ENCODE measurements at places on chromosomes 12 and 14.

DNA sequence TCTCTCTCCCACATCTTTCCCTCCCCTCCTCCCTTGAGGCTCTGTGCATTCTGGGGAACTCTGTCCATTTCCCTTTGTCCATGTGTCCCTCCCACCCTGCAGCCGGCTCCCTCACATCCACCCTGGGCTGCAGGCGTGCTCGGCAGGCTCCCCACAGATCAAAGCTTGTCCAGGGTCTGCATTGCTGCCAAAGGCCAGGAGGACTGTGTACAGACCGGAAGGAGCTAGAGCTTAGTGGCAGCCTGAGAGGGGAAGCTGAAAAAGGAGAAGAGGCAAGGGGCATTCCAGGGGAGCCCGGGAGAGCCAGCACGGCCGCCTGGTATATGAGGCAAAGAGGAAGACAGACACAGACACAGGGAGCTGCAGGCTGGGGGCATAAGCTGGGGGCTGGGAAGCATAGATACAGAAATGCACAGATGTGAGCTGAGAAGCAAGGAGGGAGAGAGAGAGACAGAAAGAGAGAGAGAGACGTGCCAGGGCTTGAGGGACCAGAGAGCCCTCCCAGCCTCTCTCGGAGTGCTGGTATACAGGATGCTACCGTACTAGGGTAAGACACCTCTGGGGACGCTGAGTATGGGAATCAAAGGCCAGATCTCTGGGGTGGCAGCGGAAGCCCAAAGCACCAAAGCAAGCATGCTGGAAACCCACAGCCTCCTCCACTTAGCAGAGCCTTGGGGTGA, 3.3 kb downstream of the CD4 start:
- DNase-seq, result no peak

DNA sequence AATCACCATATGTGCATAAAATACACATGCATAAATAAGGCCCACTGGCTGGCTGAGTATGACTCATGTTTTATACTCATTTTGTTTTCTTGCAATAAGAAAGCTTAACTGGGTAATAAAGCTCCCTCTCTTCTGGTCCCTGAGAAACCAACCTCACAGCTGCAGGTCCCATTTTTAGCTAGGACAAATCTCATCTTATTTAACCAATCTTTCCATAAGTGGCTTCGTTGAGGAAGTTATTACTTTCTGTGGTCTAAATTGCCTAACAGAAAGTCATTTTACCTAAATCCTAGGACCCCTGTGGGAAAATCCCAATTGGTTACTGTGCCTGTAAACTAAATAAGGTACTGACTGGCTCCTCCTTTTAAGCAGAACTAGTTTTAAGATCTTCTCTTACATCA, 232.8 kb upstream of the FBXO33 start:
- DNase-seq, result no peak

DNA sequence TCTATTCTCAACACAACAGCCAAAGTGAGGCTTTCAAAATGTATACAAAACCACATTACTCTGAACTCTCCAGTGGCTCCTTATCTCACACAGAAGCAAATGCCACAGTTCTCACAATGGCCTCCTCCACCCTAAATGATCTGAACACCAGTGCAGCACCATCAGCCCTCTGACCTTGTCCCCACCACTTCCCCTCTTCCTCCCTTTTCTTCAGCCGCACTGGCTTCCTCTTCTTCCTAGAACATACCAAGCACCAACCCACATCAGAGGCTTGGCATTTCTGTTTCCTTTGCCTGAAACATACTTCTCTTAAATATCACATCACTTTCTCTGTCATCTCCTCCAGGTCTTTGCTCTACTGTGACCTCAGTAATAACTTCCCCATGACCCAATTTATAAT, 66.3 kb downstream of the GPR135 start:
- no peak for DNase-seq

- DNase-seq, result no peak
Observed at GRCh38 chr14:71290960-71291466, 383.8 kb downstream of the PCNX1 start.

DNA sequence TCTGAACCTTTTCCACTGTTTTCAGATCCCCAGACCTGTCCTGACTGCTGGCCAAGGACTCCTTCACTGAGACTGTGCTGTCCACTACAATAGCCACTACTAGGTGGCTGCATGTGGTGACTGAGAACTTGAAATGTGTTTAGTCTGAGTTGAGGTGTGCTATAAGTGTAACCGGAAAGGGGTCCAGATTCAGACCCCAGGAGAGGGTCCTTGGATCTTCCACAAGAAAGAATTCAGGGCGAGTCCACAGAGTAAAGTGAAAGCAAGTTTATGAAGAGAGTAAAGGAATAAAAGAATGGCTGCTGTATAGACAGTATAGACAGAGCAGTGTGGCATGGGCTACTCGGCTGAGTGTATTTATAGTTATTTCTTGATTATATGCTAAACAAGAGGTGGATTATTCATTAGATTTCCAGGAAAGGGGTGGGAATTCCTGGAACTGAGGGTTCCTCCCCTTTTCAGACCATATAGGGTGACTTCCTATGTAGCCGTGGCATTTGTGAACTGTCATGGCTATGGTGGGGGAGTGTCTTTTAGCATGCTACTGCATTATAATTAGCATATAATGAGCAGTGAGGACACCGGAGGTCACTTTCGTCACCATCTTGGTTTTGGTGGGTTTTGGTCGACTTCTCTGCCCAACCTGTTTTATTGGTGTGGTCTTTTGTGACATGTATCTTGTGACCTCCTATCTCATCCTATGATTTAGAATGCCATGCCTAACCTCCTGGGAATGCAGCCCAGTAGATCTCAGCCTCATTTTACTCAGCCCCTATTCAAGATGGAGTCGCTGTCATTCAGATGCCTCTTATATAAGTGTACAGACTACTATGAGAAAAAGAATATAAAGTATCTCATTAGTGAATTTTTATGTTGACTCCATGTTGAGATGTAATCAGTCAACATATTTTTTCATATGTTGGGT, 70.0 kb upstream of the SRSF5 start:
- DNase-seq, result no peak

DNA sequence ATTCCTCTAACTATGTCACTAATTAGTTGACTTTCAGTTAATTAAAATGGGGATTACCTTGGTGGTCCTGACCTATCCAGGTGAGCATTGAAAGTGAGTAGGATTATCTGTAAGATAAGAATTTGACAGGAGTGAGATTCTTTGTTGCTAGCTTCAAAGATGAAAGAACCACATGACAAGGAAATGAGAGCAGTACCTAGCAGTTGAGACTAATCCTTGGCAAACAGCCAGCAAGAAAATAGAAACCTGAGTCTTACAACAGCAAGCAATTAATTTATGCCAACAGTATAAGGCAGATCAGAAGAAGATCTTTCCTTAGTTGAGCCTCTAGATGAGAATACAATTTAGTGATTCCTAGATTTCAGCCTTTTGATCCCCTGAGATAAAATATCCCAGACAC, 1058.4 kb downstream of the LRFN5 start:
- DNase-seq, result no peak

GRCh38 chr12:91388573-91388972, 206.0 kb upstream of the DCN start:
- no peak for DNase-seq

GRCh38 chr14:105430565-105430964, 10.9 kb downstream of the MTA1 start:
- no peak for DNase-seq

DNA sequence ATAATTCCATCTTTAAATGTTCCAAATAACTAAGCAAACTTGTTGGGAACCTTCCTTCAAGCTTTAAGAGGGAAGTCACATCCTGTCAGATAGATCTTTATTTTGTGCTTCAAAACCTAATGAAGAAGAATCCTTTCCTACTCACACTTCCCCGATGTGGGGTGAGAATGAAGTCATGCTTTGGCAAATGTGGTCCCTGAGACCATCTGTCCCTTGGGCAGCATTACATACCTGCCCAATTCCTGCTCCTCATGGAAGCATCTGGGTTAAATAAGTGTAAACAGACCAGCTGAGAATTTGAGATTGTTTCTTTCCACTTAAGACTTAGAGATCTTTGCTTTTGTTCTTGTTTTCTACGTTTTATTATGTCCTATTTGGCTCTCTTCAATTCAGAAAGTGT, 606.0 kb upstream of the TMEM132C start:
- DNase-seq, result no peak

- no peak for DNase-seq
Observed at GRCh38 chr14:99117671-99118045, 154.3 kb downstream of the BCL11B start.

DNA sequence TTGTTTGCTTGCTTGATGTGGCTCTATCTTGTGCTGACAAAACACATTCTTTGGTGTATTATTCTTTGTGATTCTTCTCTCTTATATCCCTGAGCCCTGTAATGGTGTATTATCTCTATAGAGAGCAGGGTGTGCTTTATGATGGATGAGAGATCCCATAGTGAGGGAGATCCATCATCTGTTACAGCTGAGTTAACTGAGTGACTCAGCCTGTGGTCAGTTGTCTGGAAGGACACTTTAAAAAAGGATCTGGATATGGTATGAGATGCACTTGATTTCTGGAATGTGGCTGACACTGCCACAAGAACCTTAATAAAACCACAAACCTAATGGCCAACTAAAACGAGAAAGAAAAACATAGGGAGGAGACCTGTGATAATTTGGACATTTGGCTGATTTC, 461.4 kb upstream of the SYT1 start:
- no peak for DNase-seq

GRCh38 chr12:25792031-25792430, 166.5 kb upstream of the RASSF8 start:
- no peak for DNase-seq

DNA sequence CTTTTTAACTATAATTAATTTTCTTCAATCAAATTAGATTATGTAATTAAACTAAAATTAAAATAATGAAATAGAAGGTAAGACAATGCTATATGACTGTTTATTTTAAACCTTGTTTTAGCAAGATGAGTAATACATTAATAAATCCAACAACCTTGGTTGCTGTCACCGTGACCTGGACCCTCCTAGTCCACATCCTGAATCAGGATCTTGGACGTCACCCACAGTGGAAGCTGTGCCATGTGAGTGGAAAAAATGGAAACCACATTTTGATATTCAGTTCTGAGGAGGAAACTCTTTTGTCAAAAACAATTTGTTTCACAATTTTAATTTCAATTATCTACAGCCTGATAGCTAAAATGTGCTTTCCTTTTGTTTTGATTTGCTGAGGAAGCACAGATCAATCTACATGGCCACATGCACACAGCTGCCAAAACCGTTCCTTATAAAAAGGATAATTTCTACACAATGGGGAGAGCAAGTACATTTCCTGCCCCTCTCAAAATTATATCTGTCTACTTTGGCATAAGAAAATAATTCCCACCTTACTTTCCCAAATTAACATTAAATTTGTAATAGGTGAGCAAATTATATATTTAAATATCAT, 255.5 kb downstream of the RASSF9 start:
- no peak for DNase-seq

GRCh38 chr12:12686925-12687324, 9.1 kb downstream of the GPR19 start:
- no peak for DNase-seq

- no peak for DNase-seq
Observed at GRCh38 chr14:100402631-100403030, 79.5 kb downstream of the SLC25A47 start.

- no peak for DNase-seq
Observed at GRCh38 chr12:64943686-64944085, 119.2 kb downstream of the TBC1D30 start.

DNA sequence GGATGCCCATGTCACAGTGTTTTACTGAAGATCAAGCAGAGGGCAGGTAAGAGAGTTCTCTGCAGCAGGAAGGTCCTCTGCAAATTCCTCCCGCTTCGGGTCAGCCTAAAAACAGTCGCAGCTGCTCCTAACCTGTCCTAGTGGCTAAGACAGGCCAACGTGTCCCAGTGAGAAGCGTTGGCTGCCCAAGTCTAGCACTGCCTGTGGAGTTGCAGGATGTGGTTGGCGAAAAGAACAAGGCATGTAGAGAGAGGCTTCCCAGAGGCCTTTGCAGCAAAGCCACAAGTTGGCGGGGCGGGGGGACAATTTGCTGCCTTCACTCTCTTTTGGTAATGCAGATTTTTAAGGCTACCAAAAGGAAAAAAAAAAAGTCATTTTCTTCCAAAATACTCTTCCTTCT, 340.1 kb downstream of the BCL11B start:
- peak; percentile 57 for DNase-seq

DNA sequence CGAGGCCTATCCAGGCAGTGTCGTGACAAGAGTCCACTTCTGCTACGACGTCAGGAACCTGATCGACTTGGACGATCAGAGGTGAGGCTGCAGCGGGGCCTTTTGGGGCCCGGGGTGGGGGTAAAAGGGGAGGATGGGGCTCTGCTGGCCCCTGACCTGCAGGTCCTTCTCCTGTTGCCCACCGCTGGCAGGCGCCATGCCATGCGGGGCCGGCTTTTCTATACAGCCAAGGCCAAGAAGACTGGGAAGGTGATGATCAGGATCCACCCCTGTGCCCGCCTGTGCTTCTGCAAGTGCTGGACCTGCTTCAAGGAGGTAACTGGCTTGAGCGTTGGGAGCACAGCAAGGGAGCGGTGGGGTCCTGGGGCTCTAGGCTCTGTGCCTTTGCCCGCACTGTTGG, 31.6 kb downstream of the NGB start:
- no peak for DNase-seq

DNA sequence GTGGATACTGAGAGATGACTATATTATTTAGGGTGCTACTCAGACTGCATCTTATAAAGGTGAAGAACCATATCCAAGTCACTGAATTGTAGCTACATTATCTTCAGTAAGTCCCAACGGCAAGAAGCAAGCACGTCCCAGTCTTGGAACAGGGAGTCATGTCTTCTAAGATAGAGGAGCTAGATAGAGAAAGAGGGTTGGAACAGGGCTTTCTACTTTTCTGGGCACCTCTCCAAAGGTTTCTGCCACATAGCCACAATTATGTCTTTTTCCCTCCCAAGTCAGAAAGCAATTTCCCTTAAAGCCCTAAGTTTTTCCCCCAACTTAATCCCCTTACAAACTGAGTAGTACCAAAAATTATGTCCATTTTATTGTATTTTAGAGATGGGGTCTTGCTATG, 22.4 kb downstream of the MAPK1IP1L start:
- DNase-seq, result no peak

- DNase-seq, result no peak
Observed at GRCh38 chr12:129815846-129816245, 88.0 kb downstream of the TMEM132D start.

GRCh38 chr12:46958053-46958452, 121.4 kb upstream of the PCED1B start:
- DNase-seq, result no peak

DNA sequence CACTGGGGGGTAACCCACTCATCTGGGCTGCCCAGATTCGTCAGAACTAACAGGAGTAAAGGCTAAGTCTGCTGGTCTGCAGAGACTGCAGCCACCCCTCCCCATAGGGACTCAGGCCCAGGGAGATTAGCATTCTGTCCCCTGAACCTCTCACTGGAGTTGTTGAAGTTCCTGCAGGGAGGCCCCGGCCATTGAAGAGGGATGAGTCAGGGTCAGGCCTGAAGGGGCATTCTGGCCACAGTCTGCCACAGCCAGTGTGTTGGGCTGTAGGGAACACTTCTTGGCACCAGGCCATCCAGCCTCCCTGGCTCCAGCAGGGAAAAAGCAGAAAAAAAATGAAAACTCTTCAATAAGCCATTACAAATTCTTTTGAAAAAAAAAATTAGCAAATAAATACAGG, 35.3 kb downstream of the KLRK1 start:
- DNase-seq, result no peak
